HAP-1 (cell line): ENCODE measurements at places on chromosomes 2 and 18.

DNA sequence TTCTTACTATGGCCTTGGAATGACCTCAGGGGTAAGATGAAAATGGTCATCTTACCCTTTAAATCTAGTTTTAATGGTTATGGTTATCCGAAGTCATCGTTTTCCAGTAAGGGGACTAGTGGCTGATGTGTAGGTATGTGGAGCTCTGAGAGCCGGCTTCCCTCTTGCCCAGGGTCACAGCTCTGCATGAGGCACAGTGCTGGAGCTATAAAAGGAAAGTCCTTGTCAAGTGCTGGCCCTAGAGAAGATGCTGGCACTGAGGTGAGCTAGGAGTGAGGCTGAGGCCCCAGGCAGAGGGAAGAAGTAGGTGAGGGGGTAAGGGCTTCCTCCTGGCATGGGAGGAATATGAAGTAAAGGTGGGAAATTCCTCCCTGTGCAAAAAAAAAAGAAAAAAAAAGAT, 35.0 kb downstream of the SMARCAL1 start:
- no peak for DNase-seq

- peak; percentile 51 for DNase-seq
These were observed 3.0 kb upstream of the OSBPL1A start for GRCh38 chr18:24400587-24400986.

DNA sequence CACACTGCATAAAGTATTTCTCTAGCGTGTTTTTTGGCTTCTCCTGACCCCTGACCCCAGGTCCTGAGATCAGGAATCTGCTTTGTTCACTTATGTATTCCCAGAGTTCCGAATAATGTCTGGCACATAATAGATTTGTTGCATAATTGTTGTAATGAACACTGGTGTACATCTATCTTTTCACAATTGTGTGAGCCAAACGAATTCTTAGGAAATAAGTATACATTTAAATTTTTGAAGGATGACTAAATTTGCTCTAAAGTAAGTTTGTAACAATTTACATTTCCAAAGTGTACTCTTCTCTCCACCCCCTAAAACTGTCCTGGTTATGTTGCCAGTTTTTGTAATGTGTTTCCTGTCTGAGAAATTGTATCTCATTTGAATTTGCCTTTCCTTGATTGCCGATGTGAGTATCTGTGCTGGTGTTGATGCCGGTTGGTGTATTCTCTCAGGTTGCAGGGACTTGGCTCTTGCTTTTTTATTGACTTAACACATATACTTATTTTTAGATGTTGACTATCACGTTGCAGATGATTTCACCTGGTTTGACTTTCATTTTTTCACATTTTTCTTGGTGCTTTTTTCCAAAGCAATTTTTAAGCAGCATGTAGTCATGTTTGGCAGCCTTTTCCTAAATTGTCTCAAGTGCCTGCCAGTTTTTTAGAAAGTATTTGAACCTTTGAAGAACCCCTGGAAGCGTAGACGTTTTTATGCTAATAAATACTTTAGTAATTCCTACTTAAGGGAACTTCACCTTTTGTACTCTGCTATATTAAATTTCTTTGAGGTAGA, 16.1 kb upstream of the FARP2 start:
- DNase-seq = no peak

DNA sequence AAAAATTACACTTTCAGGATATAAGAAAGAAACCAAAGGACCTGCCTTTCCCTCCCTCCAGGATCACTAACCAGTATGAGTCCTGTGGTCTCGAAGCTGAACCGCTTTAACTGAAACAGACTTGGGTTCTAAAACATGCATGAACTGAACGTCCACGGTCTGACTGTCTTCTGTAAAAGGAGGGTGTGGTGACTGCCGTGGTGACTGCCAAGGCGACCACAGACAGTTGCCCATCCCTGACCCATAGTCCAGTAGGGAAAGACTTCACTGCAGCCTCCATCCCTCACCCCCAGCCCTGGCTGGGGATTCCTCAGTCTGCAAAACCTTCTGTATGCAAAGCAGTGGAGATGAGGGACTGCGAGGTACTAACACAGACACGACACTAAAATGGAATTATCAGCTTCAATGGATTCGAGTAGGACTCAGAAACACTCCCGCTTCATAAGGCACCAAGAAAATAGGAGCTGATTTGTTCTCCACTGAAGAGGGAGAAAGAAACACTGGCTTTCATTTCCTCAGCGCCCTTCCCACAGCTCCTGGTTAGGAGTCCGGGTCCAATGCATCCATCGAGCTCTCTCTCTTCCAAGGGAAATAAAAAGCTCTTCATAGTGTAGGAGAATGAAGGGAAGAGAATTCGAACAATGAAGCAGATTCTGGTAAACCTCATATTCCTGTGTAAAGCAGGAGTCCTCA, 197.2 kb downstream of the HDAC4 start:
- no peak for DNase-seq

- peak; percentile 10 for DNase-seq
These were observed 556 bp downstream of the CYRIA start for GRCh38 chr2:16664809-16665747.

- DNase-seq = no peak
These were observed 10.1 kb downstream of the MYO1B start for GRCh38 chr2:191255271-191255670.

- DNase-seq = no peak
These were observed 207.2 kb downstream of the RND3 start for GRCh38 chr2:150280231-150280630.

DNA sequence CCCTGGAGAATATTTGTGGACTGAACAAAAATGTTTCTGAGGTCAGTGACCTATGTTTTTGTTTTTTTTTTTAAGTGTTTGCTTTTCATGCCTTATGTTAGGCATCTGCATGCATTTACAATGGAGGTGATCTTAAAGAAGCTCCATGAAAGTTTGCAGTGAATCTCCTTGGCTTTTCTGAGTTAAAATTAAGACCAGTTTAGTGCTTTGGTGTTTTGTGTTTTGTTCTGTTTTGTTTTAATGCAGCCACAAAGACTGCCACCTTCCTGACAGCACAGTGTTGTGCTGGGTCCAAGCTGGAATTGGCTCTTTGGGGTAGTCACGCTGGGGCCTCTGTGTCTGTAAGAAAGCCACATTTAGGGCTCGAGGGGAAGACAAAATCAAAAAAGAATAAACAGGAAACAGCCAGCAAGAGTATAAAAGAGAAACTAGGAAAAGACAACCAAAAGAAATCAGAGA, 396.2 kb downstream of the ARHGAP15 start:
- no peak for DNase-seq

DNA sequence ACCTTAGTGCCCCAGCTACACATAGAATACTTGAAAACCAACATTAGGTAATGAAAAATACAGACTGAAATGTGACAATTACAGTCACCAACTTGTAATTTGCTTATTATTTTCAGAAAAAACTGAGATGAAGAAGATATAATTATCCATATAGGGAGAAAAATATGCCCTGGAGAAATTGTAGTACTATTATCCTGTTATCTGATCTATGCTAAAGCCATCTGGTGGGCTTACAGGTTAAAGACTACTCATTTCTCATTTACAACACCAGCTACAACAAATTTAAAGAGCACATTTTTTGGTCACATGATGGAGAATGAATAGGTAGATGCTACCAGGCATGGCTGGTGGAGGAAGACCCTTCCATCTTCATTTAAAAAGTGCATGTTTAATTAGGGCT, 79.6 kb upstream of the NYAP2 start:
- no peak for DNase-seq

DNA sequence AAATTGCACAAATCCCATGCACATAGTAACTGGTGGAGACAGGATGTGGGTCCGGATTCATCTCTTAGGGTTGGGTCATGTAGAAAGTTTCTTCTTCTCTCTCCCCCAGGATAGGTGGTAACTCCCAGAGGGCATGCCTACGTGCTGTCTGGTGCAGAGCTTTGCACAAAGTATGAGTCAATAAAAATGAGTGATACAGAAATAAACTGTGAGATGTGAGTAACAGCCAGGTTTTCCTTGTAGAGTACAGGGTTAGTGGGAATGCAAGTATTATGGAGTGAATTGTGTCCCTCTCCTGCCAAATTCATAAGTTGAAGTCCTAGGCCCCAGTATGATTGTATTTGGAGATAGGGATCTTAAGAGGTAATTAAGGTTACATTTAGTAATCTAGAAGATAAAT, 289.4 kb downstream of the ALK start:
- no peak for DNase-seq

DNA sequence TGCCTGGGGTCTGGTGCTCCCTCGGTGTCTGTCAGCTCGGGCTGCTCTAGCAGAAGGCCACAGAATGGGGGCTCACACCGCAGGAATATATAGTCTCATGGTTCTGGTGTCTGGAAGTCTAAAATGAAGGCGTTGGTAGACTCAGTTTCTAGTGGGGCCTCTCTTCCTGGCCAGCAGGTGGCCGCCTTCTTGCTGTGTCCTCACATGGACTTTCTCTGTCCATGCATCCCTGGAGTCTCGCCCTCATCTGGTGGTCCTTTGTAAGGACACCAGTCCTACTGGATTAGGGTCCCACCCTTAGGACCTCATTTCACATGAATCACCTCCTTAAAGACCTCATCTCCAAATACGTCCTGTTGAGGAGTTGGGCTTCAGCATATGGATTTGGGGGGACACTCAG, 65.7 kb downstream of the RRM2 start:
- no peak for DNase-seq

- DNase-seq = no peak
These were observed 284 bp downstream of the TIMM21 start for GRCh38 chr18:74148543-74149070.

- peak; percentile 60 for DNase-seq
These were observed 149.9 kb downstream of the RBM43 start for GRCh38 chr2:151111599-151112278.

DNA sequence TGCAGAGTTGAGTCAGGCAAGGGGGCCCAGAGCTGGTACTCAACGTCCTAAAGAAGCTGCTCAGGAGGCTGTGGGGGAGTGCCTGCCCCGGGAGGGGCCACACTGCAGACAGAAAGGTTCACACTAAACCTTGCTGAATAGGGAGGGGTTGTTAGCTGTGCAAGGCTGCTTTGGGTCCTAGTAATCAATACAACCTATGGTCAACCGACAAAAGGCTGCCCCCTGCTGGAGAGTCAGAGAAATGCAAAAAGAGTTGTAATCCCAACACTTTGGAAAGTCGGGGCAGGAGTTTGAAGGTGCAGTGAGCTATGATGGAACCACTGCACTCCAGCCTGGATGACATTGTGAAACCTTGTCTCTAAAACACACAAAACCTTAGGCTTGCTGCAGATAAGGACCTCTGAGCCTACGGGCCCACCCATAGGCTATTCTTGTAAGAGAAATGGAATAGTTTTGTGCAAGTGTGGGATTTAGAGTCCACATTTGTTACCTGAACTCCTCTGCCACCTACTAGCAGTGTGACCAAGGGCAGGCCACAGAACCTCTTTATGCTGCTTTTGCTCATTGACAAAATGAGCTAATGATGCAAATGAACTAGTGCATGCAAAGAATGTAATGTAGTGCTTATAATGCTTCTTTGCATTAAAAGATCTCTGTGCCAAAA, 81.5 kb downstream of the PRPF40A start:
- DNase-seq = peak; percentile 82

GRCh38 chr18:24273596-24273995, 124.0 kb downstream of the OSBPL1A start:
- DNase-seq = no peak

- no peak for DNase-seq
These were observed 47.7 kb downstream of the MRPS9 start for GRCh38 chr2:105085525-105085924.

DNA sequence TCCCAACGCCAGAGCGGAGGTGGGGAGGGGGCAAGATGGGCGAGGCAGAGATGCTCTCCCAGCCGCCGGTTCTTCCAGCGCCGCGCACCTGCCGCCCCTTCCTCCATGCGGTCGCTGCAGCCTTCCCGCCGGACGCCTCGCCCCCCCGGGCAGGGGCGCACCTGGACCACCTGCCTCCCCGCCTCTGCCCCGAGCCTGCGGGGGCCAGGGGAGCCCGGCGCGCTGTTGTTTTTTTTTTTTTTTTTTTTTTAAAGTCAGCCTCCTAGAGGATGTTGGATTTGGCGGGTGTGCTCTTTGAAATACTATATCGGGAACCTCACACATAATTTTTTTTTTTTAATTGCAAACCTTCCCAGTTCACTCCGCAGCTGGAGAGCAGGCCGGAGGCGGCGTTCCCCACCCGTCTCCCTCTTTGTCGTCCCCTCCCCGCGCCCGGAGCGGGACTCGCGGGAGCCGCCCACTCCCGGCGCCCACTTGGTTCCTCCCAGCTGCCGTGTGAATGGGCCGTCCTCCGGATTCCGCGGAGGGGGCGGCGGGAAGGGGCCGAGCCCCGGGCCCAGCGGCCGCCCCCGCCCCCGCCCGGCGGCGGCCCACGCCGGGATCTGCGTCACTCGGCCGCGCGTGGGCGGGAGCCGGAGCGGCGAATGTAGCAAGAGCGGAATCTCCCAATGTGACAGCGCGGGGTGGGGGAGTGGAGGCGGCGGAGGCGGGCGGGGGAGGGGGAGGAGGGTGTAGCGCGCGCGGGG, 421 bp upstream of the NAB1 start:
- peak; percentile 88 for DNase-seq

DNA sequence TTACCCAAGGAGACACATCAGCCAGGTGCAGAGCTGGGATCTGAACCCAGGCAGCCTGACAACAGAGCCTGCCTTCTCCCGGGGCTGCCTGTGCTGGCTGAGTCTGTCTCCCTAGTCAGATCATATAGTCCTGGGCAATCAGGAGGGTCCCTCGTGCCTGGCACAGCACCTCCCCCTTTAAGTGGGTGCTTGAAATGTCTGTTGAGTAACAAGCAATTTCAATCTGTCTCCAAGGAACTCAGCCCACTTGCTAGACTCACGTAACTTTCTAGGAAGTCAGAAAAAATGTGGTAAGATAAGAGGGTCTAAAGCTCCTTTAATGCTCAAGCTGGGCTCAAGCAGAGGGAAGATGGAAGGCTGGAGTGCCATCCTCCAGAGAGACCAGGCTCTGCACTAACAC, 51.9 kb downstream of the REEP1 start:
- no peak for DNase-seq

DNA sequence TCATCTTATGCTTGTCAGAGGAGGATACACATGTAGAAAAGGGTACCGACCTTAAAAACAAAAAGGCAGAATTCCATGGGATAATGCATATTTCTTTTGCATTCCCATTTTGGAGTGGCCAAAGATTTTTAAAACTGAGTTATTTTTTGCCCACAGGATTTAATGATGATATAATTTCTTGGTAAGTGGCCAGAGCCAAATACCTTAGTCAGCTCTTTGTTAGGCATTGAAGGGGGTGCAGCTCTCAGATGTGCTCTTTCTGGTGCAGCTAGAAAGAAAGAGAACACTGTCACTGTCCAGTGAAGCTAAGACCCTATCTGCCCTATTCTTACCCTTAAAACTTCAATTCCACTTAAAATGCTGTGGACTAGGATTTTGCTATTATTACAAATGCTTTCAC, 10.8 kb downstream of the COQ10B start:
- DNase-seq = no peak
